ENCODE measurements at places on chromosomes 7 and 10.
A peak's percentile ranks its signal among the peaks of the same experiment; 100 is the strongest.

DNA sequence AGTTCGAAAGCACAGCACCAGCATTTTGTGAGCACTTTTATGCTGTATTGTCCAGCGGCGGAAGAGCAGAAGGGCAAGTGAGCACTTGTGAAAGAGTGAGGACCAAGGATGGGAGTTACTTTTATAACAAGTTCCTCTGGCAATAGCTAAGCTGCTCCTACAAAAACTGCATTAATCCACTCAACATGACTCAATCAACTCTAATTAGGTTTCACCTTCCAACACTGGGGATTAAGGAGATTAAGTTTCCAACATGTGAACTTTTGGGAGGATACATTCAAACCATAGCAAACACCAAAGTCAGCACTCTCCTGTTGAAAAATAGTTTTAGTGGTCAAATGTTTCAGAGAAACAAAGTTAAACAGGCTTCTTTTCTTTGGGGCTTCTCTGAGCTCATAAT, 844.5 kb downstream of the REEP3 start:
- no peak for DNase-seq

- DNase-seq, result no peak
These were observed 22.8 kb downstream of the SLC25A40 start for GRCh38 chr7:87853237-87853864.

DNA sequence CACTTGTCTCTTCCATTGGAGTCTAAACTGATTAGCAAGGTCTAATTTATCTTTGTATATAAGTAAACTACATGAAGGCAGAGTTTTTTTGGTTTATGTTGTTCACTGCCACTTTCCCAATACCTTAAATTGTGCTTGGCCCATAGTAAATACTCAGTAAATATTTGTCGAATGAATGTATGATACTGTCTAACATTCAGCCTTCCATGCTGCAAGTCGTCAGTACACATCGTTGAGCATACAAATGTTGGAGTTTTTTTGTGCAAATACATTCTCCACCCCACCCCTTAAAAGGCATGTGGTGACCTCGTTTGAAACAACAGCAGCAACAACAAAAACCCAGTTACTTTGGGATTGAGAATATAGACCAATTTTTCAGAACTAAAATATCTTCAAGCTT, 17.4 kb upstream of the IGF2BP3 start:
- no peak for DNase-seq

DNA sequence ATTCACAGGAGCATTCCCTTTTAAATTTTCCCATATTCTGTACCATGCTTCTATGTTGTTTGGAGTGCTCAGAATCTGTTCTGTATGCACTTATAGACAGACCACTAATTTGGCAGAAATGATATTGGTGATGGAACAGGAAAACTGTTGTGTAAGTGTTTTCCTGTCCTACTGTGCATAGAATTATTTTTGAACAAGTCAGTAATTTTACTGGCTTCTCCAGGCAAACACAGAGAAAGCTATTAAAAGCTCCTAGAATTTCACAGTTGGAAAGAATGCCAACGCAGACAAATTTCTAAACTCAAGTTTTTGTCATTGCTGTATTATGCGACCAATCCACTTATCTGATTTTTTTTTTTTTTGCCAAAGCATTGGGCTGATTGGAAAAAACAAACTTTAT, 55.7 kb downstream of the ANKMY2 start:
- DNase-seq, result no peak

DNA sequence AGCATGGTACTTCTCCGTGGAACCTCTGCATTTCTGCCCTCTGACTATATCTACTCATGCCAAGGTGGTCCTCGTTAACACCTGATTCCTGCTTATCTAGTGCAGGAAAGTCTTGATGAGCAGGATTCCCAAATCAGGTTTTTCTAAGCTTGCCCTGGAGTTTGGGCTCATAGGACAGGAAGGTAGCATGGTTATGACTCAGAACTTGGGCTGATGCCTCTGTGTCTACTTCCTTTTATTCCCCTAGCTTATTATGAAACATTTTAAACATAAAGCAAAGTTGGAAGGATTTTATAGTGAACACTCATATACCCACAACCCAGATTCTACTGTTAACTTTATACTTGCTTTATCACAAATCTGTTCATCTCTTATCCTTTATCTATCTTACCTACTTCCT, 5.6 kb downstream of the SUFU start:
- DNase-seq, result no peak

DNA sequence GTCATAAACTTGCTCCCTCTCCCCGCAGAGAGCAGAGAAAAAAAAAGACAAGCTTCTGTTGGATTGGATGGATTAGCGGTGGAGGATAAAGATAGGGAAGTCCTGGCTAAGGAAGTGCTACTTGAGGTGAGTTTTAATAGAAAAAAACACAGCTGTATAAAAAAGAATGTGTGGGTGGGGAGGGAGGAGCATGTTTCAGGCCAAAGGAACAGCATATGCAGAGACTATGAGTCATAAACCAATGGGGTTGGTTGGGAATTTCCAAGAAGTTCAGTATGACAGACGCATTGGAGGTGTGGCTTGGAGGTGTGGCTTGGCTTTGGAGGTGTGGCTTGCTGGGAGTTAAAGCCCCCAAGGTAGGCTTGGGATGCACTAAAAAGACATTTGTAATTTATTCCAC, 103.0 kb upstream of the LSM8 start:
- DNase-seq, result no peak

- no peak for DNase-seq
These were observed 565.5 kb downstream of the PARD3 start for GRCh38 chr10:34249634-34250033.

DNA sequence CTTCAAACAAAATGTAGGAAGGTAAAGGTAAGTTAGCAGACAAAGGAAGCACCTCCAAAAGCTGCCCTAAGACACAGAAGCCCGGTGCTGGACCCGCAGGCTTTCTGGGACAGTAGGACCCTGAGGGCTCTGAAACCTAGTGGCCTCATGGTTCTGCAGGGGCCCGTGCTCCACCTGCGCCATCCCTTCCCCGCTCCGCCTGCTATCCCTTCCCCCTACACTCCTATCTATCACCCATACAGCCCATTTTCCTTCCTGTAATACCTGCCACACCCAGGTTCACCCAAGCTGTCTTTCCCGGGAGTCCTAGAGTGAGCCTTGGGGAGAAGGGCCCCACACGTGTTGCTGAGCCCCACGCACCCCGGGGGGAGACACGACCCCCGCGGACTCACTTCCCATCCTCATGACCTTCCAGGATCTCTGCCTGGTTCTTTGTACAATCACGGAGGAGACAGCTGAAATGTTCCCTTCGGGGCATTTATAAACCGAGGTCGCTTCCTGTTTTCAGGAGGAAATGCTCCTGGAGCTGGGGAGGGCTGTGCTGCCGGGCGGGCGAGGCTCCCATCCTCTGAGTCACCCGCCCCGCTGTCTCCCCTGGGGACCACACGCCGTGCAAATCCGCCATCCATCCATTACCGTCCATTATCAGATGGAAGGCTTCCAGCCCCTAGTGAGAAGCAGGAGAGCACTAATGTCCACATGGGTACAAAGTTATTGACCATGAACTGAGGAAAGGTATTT, 251.7 kb upstream of the PITRM1 start:
- no peak for DNase-seq

- DNase-seq, result peak; percentile 92
These were observed 512 bp downstream of the OSBPL3 start for GRCh38 chr7:24979470-24979862.

- DNase-seq, result no peak
These were observed 82.1 kb downstream of the ZRANB1 start for GRCh38 chr10:125023862-125024496.

DNA sequence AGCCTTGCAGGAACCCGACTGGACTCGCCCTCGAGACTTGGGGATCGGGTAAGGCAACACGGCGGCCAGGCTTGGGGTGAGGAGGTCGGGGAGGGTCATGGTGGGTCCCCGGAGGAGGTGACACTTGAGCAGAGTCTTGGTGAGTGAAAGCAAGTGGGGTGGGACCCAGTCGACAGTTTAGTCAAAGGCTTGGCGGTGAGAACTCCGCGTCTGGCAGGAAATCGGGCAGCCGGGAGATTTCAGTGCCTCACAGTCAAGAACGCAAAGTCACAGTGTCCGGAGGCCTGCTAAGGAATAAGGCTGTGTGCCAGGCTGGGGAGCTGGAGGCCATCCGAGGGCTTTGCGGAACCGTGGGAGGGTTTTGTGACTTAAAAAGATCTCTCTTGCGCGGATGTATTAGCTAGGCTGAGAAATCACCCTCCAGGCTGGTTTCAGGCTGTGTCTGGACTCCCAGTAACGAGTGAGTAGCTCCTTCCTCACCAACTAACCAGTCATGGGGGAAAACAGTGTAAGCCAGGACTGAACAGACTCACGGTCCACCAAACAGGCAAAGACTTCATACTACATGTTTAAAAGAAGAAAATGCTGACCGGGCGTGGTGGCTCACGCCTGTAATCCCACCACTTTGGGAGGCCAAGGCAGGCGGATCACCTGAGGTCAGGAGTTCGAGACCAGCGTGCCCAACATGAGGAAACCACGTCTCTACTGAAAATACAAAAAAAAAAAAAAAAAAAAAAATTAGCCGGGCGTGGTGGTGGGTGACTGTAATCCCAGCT, 613 bp downstream of the AP5Z1 start:
- no peak for DNase-seq

- DNase-seq, result no peak
These were observed 101.6 kb downstream of the NPSR1 start for GRCh38 chr7:34759477-34760125.

All from CD4-positive, CD25-positive, alpha-beta regulatory T cell (primary cell).